ENCODE measurements at places on chromosomes 6 and 20. TPM values are rescaled to one million over a fixed set of nuclear protein-coding genes. Genes with fewer than 3 reads are reported as not detected.

MUC21 gene
- 0.06 TPM for total RNA-seq

MYL9 gene
- 223 TPM for total RNA-seq

ARG1 gene
- total RNA-seq, result not detected

PRPH2 gene
- 0.29 TPM for total RNA-seq

LKAAEAR1 gene
- 0.52 TPM for total RNA-seq

LST1 gene
- total RNA-seq, result 0.49 TPM

ATP6V1G2 gene
- 7.2 TPM for total RNA-seq

C6orf136 gene
- total RNA-seq, result 8.8 TPM

EYA4 gene
- 18.4 TPM for total RNA-seq

CDYL gene
- 69.0 TPM for total RNA-seq

ZBTB22 gene
- 12.8 TPM for total RNA-seq

MYH7B gene
- total RNA-seq, result 3.4 TPM

FARS2 gene
- total RNA-seq, result 13.5 TPM

PKHD1 gene
- total RNA-seq, result 0.16 TPM

PNPLA1 gene
- not detected for total RNA-seq

PROCR gene
- 3.8 TPM for total RNA-seq

C2 gene
- 2.9 TPM for total RNA-seq

SYNDIG1 gene
- total RNA-seq, result 5.8 TPM

AVP gene
- total RNA-seq, result not detected

DSE gene
- total RNA-seq, result 24.2 TPM

TNF gene
- total RNA-seq, result 0.19 TPM

BHLHE23 gene
- not detected for total RNA-seq

SLC35F1 gene
- 0.23 TPM for total RNA-seq

KIF25 gene
- not detected for total RNA-seq

DNMT3B gene
- total RNA-seq, result 14.2 TPM

LCA5 gene
- 24.0 TPM for total RNA-seq

PDYN gene
- not detected for total RNA-seq

ZNF391 gene
- total RNA-seq, result 7.4 TPM

TMC2 gene
- 0.45 TPM for total RNA-seq

KHDC1L gene
- not detected for total RNA-seq

GGTLC1 gene
- not detected for total RNA-seq

OPRL1 gene
- 3.6 TPM for total RNA-seq

WFDC12 gene
- total RNA-seq, result not detected

HLA-DMA gene
- total RNA-seq, result 2.1 TPM

REM1 gene
- total RNA-seq, result 0.54 TPM

RAD21L1 gene
- not detected for total RNA-seq

RIPPLY2 gene
- 1.9 TPM for total RNA-seq

CAP2 gene
- total RNA-seq, result 11.4 TPM

CCN6 gene
- 0.60 TPM for total RNA-seq

MATN4 gene
- not detected for total RNA-seq

FKBP1A gene
- total RNA-seq, result 214 TPM

E2F1 gene
- total RNA-seq, result 1.9 TPM

FUT9 gene
- total RNA-seq, result 0.04 TPM
